ENCODE measurements at places on chromosomes 13 and 19. TPM values are rescaled to one million over a fixed set of nuclear protein-coding genes. Genes with fewer than 3 reads are reported as not detected.
A peak's percentile ranks its signal among the peaks of the same experiment; 100 is the strongest.

DNA sequence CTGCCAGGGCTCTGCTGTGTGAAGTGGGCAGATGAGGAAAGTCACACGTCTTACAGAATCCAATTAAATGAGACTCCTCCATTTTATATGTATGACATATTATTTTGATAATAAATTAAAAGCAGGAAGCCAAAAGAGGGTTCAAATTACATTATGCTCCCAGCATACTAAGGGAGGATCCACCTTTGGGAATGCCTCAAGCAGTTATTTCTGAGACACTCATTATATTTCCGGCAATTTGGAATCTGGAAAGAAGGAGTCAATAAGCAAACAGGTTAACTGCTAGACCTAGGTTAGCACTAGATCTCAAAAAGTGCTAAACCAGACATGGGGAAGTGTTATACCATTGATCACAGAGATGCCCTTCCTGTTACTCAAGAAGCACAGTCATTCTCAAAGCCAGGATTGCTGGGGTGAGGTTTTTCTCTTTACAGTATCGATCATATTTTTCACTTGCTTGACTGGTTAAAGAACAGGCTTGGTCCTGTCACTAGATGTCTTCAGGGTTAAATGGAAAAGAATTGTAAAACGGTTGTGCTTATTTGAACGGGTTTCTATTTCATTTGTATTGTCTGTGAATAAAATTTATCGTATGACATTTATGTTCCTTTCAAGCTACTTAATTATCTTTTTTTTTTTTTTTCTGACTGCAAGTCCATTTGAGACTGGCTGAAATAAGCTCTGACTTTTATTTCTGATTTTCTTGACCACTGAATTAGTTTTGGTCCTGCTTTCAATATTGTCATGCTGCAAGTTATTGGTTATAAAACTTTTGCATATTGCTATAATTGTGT is 523.2 kb downstream of the KLF12 start:
- H3K4me1 ChIP-seq = peaks cover 7% of the 10 kb centered on the region

GRCh38 chr19:12769689-12770088 is 5.7 kb downstream of the HOOK2 start:
- no peak overlapping the region for H3K4me3 ChIP-seq
- no peaks in the 10 kb centered on the region for H3K27me3 ChIP-seq
- no peaks in the 10 kb centered on the region for H3K36me3 ChIP-seq
- peaks cover 6% of the 10 kb centered on the region for H3K4me1 ChIP-seq

Gene GTF3A
- 69.0 TPM for total RNA-seq

Gene C19orf33
- 46.8 TPM for total RNA-seq

GRCh38 chr19:1177322-1178114 is 3.5 kb upstream of the SBNO2 start:
- H3K36me3 ChIP-seq = no peaks in the 10 kb centered on the region
- no peak overlapping the region for H3K4me3 ChIP-seq
- H3K27me3 ChIP-seq = peaks cover 3% of the 10 kb centered on the region
- H3K27ac ChIP-seq = peak overlapping the region; percentile 56
- H3K4me1 ChIP-seq = peaks cover 22% of the 10 kb centered on the region

DNA sequence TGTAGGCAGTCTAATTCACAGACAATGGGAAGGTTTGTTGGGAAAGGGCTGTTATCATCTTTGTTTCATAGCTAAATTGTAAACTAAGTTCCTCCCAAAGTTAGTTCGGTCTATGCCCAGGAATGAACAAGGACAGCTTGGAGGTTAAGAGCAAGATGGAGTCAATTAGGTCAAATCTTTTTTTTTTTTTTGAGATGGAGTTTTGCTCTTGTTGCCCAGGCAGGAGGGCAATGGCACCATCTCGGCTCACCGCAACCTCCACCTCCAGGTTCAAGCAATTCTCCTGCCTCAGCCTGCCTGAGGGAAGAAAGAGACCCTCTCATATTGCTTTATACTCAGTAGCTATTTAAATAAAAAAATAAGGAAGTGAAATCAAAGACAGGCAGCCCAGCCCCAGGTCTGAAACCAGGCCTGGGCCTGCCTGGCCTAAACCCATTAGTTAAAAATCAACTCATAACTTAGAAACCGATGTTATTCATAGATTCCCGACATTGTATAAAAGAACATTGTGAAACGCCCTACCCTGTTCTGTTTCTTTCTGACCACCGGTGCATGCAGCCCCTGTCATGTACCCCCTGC is 297.4 kb upstream of the SGCG start:
- no peaks in the 10 kb centered on the region for H3K36me3 ChIP-seq
- DNase-seq = no peak
- peak overlapping the region; percentile 90 for H3K27ac ChIP-seq
- H3K4me1 ChIP-seq = peaks cover 27% of the 10 kb centered on the region
- peak overlapping the region; percentile 75 for H3K4me3 ChIP-seq

Gene TTC9B
- 0.48 TPM for total RNA-seq

- no peak overlapping the region for H3K4me3 ChIP-seq
- no peaks in the 10 kb centered on the region for H3K4me1 ChIP-seq
- H3K36me3 ChIP-seq = no peaks in the 10 kb centered on the region
- no peak for DNase-seq
- no peaks in the 10 kb centered on the region for H3K27me3 ChIP-seq
Measured at GRCh38 chr13:83024955-83025594, 857.2 kb downstream of the SLITRK1 start.

Gene CNOT3
- 55.4 TPM for total RNA-seq

DNA sequence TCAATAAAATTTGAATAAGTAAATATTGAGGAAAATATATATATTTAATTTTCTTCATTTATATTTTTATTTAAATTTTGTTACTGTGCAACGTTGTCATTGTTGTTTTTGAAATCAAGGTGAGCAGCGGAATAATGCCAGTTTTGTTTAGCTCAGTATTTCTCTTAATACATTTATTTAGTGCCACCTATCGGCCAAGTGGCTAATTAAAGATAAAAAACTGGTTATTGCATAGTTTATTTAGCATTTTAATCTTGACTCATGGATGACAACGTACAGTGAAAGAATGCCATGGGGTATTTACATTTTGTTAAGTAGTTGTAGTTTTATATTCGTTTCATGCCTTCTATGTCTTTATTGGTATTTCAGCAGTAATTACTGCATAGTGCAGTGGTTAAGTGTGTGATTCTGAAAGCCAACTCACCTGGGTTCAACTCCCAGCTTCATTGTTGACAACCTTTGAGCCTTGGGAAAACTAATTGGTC is 265.9 kb downstream of the MYO16 start:
- peaks cover 3% of the 10 kb centered on the region for H3K4me1 ChIP-seq
- no peak overlapping the region for H3K27ac ChIP-seq
- H3K36me3 ChIP-seq = no peaks in the 10 kb centered on the region
- peaks cover 3% of the 10 kb centered on the region for H3K27me3 ChIP-seq

- peaks cover 18% of the 10 kb centered on the region for H3K27me3 ChIP-seq
- DNase-seq = no peak
- no peaks in the 10 kb centered on the region for H3K36me3 ChIP-seq
- H3K4me1 ChIP-seq = no peaks in the 10 kb centered on the region
- H3K4me3 ChIP-seq = no peak overlapping the region
Measured at GRCh38 chr19:4613254-4613751, 26.0 kb upstream of the TNFAIP8L1 start.

- H3K27me3 ChIP-seq = peaks cover 16% of the 10 kb centered on the region
- H3K27ac ChIP-seq = no peak overlapping the region
- no peaks in the 10 kb centered on the region for H3K4me1 ChIP-seq
- no peak for DNase-seq
- H3K36me3 ChIP-seq = no peaks in the 10 kb centered on the region
Measured at GRCh38 chr19:7863971-7864689, 10.1 kb downstream of the PRR36 start.

- no peak overlapping the region for H3K4me3 ChIP-seq
- DNase-seq = no peak
- peaks cover 8% of the 10 kb centered on the region for H3K4me1 ChIP-seq
- no peak overlapping the region for H3K27ac ChIP-seq
Measured at GRCh38 chr13:72648513-72649065, 78.8 kb downstream of the MZT1 start.

Gene ZNF317
- 40.5 TPM for total RNA-seq

GRCh38 chr13:39676315-39676876 is 20.9 kb downstream of the COG6 start:
- H3K27ac ChIP-seq = no peak overlapping the region
- DNase-seq = no peak
- no peak overlapping the region for H3K4me3 ChIP-seq
- no peaks in the 10 kb centered on the region for H3K4me1 ChIP-seq

DNA sequence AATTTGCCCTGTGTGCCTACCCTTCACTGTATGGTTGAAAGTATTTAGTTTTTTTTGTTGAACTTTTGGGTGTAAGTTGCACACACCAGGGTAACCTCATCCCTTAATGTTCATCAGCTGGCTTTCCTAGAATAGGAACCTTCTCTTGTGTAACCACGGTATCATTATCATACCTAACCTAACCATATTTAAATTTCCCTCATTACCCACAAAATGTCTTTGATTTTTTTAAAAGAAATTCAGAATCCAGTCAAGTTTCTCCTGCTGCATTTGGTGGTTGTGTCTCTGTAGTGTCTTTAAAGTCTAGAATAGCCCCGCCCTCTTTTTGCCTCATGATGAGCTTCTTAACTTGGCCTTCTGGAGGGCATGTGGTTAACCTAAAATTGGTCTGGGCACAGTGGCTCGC is 80.3 kb downstream of the RYR1 start:
- H3K4me1 ChIP-seq = no peaks in the 10 kb centered on the region
- no peak overlapping the region for H3K27ac ChIP-seq
- DNase-seq = no peak
- no peak overlapping the region for H3K4me3 ChIP-seq
- H3K36me3 ChIP-seq = no peaks in the 10 kb centered on the region

GRCh38 chr13:33139184-33139583 is 123.0 kb downstream of the KL start:
- H3K4me1 ChIP-seq = peaks cover 24% of the 10 kb centered on the region
- H3K27ac ChIP-seq = no peak overlapping the region
- H3K27me3 ChIP-seq = no peaks in the 10 kb centered on the region
- peaks cover 24% of the 10 kb centered on the region for H3K36me3 ChIP-seq

GRCh38 chr19:13841962-13842290 is 35.0 kb upstream of the NANOS3 start:
- peak overlapping the region; percentile 89 for H3K27ac ChIP-seq
- H3K4me1 ChIP-seq = peaks cover 27% of the 10 kb centered on the region
- DNase-seq = no peak
- no peaks in the 10 kb centered on the region for H3K27me3 ChIP-seq
- no peaks in the 10 kb centered on the region for H3K36me3 ChIP-seq
- H3K4me3 ChIP-seq = peak overlapping the region; percentile 89

DNA sequence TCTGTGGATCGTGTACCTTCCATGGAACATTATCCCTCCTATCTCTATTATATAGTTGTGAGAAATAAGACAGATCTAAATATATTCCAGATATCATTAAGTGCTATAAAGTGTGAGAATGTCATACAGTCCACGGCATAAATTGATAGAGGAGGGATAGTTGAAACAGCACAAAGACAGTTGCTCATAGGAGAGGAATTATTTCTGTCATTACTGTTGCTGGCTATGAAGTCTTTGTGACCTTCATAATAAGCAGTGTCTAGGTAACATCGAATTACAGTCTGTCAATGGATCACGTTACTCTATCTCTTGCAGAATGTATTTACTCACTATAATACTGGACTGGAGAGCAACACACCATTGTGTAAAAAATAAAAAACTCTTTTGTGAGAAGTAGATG is 671.5 kb upstream of the PCDH20 start:
- no peaks in the 10 kb centered on the region for H3K27me3 ChIP-seq
- no peak overlapping the region for H3K27ac ChIP-seq
- peaks cover 3% of the 10 kb centered on the region for H3K4me1 ChIP-seq
- no peaks in the 10 kb centered on the region for H3K36me3 ChIP-seq
- no peak for DNase-seq
- H3K4me3 ChIP-seq = no peak overlapping the region

DNA sequence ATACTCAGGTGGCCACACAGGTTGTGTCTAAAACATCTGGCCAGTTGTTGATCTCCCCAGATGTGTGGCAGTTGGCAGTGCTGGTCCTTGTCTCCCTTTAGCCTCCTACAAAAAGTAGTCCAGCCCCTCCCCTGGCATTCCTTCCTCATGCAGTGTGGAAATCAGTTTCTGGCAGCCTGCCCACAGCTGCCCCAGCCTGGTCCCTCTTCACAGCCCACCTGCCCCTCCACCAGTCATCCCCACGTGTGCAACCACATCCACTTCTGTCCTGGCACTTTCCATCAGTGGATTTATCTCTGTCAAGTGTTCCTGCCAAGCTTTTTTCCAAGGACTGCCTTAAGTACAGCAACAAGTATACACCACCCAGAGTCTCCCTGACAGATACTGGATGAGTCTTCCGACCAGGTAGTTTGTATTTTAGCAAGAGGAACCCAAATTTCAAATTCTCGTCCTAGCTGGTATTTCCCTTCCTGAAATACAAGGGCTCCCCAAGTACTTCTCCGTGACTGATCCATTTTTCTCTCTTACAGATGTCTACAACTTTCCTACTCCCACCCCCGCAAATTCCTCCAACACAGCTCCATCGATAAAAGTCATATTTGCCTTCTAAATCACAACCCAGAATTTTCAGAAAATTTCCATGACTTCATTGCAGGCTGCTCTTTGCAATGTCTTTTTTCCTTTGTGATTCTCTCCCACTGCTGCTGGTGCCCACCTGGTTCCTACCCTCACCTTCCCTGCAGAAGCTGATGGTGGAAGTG is 313.5 kb downstream of the FOXO1 start:
- H3K4me1 ChIP-seq = peaks cover 51% of the 10 kb centered on the region
- no peak overlapping the region for H3K4me3 ChIP-seq
- H3K27me3 ChIP-seq = peaks cover 3% of the 10 kb centered on the region
- no peak for DNase-seq
- no peaks in the 10 kb centered on the region for H3K36me3 ChIP-seq

- no peak overlapping the region for H3K27ac ChIP-seq
- no peak for DNase-seq
Measured at GRCh38 chr13:28273919-28274318, 135.6 kb downstream of the PAN3 start.

GRCh38 chr19:2113439-2114211 is 16.9 kb downstream of the IZUMO4 start:
- no peak overlapping the region for H3K4me3 ChIP-seq
- H3K27ac ChIP-seq = no peak overlapping the region
- H3K27me3 ChIP-seq = no peaks in the 10 kb centered on the region
- H3K36me3 ChIP-seq = no peaks in the 10 kb centered on the region
- DNase-seq = no peak

Gene CDC42EP5
- 16.1 TPM for total RNA-seq

DNA sequence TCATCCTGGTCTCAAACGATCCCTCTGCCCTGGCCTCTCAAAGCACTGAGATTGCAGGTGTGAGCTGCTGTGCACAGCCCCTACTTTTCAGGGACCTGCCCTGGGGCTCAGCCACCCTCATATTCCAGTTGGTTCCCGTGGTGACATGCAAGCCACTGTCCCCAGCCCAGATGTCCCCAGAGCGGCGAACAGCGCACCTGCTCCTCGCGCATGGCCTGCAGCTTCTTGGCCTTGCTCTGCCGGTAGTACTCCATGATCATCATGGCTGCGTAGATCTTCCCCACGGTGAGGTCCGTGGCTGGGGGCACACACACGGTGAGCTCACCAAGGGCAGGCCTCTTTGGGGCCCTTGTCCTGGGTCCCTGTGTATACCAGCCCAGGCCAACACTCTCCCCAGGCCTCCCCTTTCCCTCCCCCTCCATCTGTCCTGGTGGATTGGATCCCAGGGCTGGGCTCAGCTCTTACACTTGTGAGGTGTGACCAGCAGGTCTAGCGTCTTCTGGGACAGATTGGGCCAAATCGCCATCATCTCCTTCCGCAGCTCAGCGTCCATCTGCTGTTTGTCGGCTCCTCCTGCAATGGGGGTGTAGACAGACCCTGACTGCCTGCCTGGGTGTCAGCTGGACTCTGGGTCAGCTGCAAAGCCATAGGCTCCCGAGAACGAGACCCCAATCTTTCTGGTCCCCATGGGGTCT is 64.0 kb downstream of the IER2 start:
- peaks cover 4% of the 10 kb centered on the region for H3K4me1 ChIP-seq
- no peak overlapping the region for H3K4me3 ChIP-seq
- no peak overlapping the region for H3K27ac ChIP-seq
- DNase-seq = no peak

Gene GPX4
- 204 TPM for total RNA-seq

All from type B pancreatic cell (in vitro differentiated cells).